ENCODE measurements at places on chromosomes 11 and 22.

DNA sequence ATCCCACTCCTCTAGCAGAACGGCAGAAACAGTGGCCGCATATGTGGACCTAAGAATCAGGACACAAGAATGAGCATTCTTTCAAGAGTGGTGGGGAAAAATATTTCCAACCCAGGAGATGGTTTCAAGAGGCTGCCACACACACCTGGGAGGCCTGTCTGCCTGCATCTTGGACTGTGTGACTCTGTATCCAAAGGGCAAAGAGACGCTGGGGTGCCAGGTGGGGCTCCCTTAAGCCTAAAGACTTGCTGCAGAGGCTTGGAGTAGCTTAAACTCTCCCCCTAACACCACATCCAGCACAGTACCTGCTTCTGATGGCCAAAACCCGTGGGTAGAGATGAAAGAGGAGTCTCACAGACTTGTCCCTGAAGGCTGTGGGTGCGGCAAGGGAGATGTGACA lies 3.5 kb downstream of the CXCR5 start:
- DNase-seq: no peak

GRCh38 chr11:107563702-107564101 lies 1.8 kb downstream of the ALKBH8 start:
- no peak for DNase-seq

DNA sequence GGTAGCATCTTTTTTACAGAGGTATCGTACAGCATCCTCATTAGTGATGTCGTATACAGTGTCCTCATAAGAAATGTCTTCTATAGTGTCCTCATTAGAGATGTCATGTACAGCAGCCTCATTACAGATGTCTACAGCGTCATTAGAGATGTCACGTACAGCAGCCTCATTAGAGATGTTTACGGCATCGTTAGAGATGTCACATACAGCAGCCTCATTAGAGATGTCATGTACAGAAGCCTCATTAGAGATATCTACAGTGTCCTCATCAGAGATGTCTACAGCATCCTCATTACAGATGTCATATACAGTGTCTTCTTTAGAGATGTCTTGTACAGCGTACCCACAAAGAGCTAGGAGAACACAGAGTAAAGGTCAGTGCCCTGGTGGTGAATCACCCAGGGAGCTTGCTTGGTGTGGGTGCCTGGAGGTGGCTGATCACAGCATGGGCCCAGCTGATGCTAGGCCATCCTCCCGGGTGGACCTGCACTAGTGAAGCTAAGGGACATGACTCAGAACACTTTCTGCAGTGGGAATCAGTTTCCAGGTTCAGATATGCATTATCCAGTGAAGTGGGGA lies 109.2 kb downstream of the IGLL1 start:
- DNase-seq: no peak

GRCh38 chr22:32823024-32823730 lies 21.7 kb downstream of the TIMP3 start:
- DNase-seq: no peak

- no peak for DNase-seq
Measured at GRCh38 chr11:70606248-70606950, 208.1 kb downstream of the CTTN start.

DNA sequence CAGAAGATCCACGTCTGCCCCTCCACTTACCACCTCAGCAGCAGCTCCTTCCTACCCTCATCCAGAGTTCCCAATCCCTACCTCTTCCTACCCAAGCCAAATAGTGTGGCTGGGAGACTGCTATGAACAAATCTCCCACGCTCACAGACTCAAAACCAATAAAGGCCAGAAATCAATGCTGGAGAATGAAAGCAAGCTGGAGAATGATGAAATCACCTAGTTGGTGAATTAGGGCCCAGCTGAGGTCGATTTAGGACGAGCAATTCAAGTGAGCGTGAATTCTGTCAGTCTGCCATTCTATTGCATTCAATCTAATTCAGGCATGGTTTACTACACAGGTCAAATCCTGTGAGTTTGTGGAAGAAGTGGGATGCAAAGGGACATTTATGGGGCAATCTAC lies 22.5 kb downstream of the COMMD9 start:
- DNase-seq: no peak

DNA sequence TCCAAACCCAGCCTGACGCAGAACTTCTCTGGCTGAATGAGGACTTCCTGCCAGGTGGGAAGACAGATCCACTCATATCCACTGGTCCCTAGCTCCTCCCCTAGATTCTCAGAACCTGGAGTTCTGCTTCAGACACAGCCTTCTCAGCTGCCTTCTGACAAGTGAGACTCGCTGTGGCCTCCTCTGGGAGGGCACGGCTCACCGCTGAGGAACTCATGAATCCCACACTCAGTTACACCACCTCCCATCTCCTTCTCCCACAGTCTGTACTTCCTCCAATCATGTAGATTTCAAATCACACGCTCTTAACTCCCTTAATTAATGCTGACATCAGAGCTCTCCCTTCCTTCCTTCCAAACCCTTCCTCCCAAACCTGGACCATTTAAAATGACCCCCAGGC lies 86.4 kb upstream of the TMEM45B start:
- DNase-seq: no peak

Measured in GOT3 (cell line).